ENCODE measurements at places on chromosomes 12 and 14.

GRCh38 chr12:10241290-10241689 is 28.6 kb downstream of the GABARAPL1 start:
- DNase-seq = no peak

DNA sequence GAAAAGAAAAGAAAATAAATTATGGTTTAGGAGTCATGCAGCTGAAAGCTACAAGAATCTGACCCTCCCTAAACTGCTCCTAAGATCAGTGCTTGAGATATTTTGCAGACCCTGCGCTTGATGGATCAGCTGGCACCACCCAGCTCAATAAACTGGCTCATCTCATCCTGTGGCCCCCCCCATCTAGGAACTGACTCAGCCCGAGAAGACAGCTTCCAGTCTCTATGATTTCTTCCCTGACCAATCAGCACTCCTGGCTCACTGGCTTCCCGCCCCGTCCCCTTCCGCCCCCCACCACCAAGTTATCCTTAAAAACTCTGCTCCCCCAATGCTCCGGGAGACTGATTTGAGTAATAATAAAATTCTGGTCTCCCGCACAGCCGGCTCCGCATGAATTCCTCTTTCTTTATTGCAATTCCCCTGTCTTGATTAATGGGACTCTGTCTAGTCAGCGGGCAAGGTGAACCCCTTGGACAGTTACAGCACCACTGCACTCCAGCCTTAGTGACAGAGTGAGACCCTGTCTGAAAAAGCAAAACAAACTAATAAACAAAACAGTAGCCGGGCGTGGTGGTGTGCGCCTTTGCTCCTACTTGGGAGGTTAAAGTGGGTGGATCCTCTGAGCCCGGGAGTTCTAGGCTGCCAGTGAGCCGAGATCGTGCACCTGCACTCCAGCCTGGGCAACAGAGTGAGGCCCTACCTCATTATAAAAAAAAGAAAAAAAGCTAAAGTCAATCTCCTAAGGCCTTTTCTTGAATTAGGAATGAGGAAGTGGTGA is 24.5 kb upstream of the SPTLC2 start:
- DNase-seq = no peak

GRCh38 chr12:100460702-100461101 is 13.0 kb upstream of the NR1H4 start:
- DNase-seq = no peak

DNA sequence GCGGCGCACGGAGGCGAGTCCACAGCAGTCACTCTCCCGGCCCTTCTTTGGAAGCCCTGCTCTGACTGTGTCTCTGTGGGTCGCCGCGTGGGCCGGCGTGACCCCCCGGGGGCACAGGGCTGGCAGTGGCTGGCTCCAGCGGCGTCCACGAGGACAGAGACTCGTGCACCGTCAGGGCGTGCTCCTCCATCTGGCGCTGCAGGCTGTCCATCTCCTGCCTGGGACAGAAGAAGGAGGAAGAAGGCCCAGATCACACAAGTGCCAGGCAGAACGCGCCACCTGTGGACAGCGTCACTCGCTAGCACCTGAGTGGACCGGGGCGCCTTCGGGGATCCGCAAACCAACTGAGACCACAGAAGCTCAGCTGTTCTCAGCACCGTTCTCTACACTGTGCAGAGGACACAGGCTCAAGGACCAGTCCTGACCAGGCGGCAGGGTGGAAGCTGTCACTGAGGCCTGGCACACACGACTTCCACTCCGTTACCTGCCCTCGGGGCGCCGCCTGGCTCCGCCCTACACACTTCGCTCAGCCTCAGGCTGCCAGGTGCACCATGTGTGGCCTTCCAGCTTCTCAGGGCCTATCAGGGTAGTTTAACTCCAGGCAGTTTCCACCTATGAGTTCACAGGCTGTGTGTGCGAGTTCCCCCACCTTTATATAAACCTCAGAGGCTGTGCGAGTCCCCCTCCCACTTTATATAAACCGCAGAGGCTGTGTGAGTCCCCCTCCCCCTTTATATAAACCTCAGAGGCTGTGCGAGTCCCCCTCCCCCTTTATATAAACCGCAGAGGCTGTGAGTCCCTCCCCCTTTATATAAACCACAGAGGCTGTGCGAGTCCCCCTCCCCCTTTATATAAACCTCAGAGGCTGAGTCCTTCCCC is 11.7 kb upstream of the ANKLE2 start:
- no peak for DNase-seq

DNA sequence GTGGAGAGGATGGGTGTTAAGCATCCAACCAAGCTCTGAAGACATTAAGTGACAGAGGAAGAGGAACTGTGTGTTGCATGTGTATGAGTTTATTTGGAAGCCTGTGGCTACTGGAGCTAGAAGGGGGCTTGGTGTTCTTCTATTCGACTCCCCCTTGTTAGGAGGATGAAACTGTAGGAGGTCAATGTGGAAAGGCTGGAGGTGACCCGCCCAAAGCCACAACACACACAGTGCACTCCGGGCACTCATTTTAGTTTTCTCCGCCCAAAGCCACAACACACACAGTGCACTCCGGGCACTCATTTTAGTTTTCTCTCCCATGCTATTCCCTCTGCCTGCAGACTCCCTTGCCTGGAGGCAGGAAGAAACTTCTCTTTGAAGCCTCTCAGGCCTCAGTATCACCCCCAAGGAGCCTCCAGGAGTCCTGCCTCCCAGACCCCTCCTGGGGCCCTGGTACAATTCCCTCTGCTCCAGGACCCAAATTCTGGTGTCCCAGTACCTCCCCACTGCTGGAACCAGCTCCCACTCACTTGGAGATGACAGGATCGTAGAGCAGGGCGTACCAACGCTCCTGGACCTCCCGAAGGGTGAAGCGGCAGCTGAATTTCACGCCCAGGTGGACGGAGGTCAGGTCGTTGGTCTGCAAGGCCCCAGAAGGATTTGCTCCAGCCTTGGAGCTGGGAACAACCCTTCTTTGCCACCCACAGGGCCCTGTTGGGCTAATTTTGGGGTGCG is 3.8 kb downstream of the MCRS1 start:
- DNase-seq = no peak

DNA sequence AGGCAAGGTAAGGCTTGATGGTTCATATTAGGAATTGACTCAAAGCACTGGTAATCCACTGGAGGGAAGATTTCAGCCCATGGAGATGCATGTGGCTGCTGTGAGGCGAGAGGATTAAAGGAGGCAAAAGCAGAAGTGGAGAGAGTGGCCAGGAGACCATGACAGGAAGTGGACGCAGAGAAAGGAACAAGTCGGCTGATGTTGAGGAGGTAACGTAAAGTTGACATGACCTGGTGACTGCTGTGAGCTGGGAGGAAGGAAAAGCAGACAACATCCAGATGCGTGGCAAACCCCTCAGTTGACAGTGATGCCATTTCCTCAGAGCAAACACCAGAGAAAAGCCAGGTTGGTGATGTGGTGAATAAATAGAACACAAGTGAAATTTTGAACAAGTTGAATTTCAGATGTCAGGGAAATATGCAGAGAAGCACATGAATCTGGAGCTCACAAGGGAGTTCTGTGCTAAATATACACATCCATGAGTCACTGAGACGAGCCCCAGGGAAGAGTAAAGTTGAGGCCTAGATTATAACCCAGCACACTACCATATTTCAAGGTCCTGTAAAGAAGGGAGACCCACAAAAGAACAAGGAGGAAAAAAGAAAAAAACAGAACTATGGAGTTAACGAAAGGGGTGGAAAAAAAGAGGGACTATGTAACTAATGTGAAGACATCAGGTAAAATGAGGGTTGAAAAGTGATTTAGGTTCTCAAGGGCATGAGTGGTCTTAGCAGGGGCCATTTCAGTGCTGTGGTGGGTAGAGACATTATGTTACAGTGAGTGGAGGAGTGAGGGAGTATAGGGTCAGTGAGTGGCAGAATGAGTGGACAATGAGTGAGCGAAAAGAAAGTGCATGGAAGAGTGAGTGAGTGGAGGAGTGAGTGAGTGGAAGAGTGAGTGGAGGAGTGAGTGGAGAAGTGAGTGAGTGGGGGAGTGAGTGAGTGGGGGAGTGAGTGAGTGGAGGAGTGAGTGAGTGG is 61.6 kb upstream of the GZMB start:
- DNase-seq = peak; percentile 41

GRCh38 chr12:15933751-15934150 is 22.6 kb downstream of the DERA start:
- DNase-seq = no peak

GRCh38 chr12:124645530-124646244 is 78.3 kb upstream of the NCOR2 start:
- DNase-seq = no peak

GRCh38 chr12:109770104-109770860 is 56.7 kb downstream of the FAM222A start:
- DNase-seq = peak; percentile 72

GRCh38 chr12:62261876-62262517 is 1.8 kb downstream of the USP15 start:
- no peak for DNase-seq

- DNase-seq = no peak
Measured at GRCh38 chr12:132734206-132734605, 23.6 kb downstream of the PGAM5 start.

GRCh38 chr12:74408601-74409166 is 129.0 kb upstream of the ATXN7L3B start:
- DNase-seq = no peak

GRCh38 chr12:130097798-130098255 is 64.4 kb upstream of the FZD10 start:
- DNase-seq = no peak

- DNase-seq = no peak
Measured at GRCh38 chr14:92922155-92922735, 705 bp upstream of the CHGA start.

- DNase-seq = no peak
Measured at GRCh38 chr14:91977884-91978283, 30.4 kb upstream of the FBLN5 start.

DNA sequence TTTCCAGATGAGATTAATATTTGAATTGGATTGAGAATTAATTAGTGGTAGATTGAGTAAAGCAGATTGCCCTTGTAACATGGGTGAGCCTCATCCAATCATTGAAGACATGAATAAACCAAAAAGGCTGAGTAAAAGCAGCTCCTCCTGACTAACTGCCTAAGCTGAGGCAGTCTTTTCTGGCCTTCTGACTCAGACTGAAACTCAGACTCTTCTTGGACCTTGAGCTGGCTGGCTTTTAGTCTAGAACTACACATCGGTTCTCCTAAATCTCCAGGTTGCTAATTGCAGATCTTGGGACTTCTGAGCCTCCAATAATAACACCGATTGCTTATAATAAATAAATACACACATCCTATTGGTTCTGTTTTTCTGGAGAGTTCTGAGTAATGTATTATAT is 24.0 kb downstream of the FKBP11 start:
- DNase-seq = no peak

GRCh38 chr14:83058068-83058467 is 1524.4 kb upstream of the SEL1L start:
- no peak for DNase-seq

DNA sequence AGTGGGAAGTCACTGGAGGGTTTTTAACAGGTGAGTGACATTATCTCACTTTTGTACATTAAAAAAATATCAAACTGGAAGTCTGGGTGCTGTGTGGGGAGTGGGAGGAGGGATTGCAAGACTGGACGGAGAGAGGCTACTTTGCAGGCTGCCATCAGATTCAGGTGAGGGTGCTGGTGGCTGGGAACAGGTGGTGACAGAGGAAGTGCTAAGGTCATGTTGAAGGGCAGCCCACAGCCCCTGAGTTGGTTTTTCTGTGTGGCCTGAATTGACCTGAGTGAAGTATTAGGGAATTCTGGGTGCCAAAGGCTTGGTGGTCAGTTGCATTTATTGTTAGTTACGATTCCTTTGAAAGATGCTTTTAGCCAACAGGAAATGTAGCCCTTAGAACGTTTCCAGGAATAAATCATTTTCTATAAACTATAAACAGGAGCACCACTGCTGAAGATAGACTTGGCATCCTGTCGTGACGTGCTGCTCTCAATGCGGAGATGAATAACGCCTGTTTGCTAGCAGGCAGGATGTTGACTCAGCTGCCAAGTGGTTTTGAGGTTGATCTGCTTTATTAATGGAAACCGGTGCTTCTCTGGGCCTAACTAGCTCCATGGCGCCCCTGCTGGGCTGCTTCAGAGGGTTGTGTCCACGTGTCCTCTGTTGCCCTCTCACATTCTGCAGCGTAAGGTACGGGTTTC is 707.5 kb upstream of the TMEM132C start:
- DNase-seq = no peak

DNA sequence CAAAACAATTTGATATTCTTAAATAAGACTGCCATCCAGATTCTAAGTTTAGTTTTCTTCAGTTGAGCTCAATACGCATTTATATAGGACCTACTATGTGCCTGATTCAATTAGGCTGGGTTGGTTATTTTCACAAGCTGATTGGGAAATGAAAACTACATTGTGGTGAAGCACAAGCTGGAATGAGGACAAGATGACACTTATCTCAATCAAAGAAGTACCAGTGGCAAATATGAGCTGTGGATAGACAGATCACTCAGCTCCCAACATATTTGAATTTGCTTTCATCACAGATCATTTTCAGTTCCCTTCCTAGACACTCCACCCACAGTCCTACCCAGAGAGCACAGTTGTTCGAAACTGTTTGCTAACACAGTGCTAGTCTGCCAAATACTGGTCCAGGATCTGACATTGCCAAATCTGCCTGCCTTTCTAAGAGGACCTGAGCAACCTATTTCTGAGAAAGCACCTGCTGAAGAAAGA is 74.7 kb downstream of the LLPH start:
- no peak for DNase-seq

GRCh38 chr14:49549881-49550280 is 36.3 kb downstream of the RPS29 start:
- no peak for DNase-seq

GRCh38 chr14:46325777-46326176 is 325.8 kb downstream of the RPL10L start:
- DNase-seq = no peak

DNA sequence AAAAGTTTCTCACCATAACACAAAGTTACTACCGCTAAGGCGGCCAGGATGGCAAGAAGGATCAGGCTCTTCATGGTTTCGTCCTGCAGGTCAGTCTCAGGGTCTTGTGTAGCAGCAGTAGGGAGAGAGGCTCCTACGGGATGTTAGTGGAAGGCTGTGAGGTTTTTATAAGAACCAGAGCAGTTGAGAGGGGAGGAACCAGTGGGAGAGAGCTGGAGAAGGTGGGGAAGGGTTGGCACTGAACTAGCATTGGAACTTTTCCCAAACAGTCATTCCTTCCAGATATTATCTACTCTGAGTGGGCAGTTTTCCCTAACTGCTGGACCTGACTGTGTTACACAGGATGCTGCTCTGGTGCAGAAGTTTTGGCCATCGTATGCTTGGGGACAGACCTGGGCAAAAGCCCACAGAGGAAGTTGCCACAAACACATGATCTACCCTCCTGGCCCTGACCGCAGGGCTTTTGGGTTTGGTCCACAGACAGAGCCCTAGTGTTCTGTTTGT is at the start of gene MGP:
Gene MGP (minus strand): TSS at position 137 of the 504 bp plus-strand sequence. CDS start 63 bp downstream, at position 74.
- DNase-seq = peak; percentile 11

- DNase-seq = no peak
Measured at GRCh38 chr12:67333649-67334048, 64.5 kb downstream of the CAND1 start.

DNA sequence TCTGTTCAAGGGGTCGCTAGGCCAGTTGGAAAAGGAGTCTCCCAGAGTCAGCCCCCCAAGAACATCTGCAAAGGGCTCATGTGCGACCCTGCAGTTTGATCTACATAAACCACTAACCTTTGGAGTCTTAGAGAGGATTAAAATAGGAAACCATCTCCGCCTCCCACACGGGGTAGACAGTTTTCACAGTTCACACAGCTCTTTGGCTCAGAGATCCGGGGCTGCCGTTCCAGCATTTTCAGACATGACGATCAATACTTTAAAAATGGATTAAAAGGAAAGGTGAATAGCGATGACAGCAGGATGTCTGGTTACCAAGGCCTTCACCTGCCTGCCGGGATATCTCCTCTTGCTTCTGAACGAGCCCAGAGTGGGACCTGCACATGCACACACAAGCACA is 59.8 kb upstream of the BCL11B start:
- no peak for DNase-seq

All from globus pallidus (tissue), 1 donor.